Right lobe of liver (tissue), 6 donors: ENCODE measurements at places on chromosomes 12 and 14. TPM values are rescaled to one million over a fixed set of nuclear protein-coding genes. Genes with fewer than 3 reads are reported as not detected.

DNA sequence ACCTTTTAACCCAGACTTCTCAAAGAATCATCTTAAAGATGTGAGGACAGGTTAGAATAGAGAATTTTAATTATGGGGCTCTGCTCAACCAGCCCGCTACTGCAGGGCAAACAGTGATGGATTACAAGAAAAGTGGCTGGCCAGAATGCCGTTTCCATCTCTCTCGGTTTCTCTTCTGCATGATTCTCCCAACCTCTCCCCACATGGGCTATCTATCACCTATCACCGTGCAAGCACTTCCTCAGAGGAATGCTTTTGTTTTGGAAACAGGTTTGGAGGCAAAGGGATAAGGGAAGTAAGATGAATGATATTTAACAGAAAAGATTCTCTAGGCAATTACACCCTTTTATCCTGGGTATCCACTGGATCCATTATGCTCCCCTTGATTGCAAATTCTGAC lies 37.4 kb upstream of the PHC1 start:
- no peak for DNase-seq

MYF5 gene
- total RNA-seq: not detected

UTP20 gene
- 4.6 TPM for total RNA-seq

- peak; percentile 75 for DNase-seq
These were observed at the start of gene ELK3 for GRCh38 chr12:96193725-96194575. Gene ELK3, plus strand, starts transcription at chr12:96194375.

- DNase-seq: no peak
These were observed 8.8 kb upstream of the ULK1 start for GRCh38 chr12:131885543-131886057.

- DNase-seq: no peak
These were observed 1796.3 kb upstream of the FLRT2 start for GRCh38 chr14:83733670-83734069.

- DNase-seq: no peak
These were observed 64.1 kb downstream of the PPM1A start for GRCh38 chr14:60313093-60313492.

- no peak for DNase-seq
These were observed 26.2 kb downstream of the WNK1 start for GRCh38 chr12:778615-779014.
